ENCODE measurements at places on chromosomes 11 and 22.

DNA sequence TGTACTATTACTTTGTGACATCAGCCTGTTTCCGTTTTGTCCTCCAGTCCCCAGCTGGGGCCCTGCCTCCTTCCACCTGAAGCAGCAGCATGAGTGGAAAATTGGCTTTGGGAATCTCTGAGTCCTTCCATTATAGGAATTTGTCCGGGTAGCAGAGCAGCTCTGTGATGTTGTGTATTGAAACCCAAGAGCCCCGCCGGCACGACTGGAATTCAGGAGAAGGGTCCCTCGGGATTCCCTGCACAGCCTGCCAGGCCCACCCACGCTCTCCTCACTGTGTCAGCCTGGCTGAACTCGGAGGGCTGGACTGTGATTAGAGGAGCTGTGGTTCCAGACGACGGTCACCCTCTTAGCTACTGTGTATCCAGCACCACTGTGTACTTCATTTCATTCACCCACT is 18.8 kb upstream of the TSPAN18 start:
- DNase-seq, result no peak

- DNase-seq, result no peak
Measured at GRCh38 chr11:35584321-35584720, 33.9 kb upstream of the FJX1 start.

DNA sequence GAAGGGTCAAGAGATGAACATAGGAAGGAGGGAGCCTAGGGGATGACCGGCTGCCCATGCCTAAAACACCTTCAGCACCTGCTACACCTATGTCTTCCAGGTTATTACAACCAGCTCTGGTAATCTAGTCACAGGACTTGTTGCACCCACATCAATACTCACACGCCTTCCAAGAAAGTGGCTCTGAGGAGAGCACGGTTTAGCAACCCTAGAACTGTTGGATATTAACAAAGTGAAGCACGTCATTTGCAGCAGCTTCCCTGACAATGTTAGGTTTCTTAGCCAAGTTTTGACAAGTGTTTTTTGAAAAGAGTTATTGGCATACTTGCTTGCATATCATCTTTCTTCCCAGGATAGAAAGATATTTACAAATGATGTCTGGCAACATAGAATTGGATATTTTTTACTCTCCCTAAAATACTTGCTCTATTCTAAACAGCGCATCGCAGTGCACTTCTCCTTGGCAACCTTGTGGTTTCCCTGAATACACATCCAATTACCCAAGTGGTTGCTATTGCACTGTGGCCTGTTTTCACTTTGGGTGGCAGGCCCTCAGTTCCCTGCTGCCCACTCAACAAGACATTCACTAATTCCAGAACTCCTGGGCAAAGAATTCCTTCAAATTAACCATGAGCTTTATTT is 94.3 kb upstream of the ARHGAP42 start:
- no peak for DNase-seq

DNA sequence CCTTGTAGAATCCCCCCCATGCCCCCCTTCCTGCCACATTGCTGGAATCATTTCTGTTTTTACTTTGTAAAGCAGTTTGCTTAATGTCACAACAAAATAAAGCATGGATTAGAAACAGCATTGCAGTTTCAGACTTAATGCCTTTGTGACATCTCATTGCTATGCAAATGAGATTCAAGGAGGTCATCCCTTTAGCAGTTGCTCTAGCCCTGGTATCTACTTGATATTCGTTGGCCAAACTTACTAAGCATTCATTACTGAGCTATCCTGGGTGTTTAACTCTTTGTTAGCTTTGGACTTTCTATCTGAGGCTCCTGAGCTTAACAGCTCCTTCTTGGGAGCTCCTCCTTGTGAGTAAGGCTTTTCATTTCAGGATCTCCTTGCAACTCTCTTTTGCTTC is 16.3 kb downstream of the FAT3 start:
- no peak for DNase-seq
